Stimulated activated CD8-positive, alpha-beta memory T cell treated with anti-CD3 and anti-CD28 coated beads, Interleukin-12 subunit alpha, Interleukin-12 subunit beta, amount 100 ng/mL, for 1 hour (primary cell): ENCODE measurements at places on chromosomes 13 and 19.

DNA sequence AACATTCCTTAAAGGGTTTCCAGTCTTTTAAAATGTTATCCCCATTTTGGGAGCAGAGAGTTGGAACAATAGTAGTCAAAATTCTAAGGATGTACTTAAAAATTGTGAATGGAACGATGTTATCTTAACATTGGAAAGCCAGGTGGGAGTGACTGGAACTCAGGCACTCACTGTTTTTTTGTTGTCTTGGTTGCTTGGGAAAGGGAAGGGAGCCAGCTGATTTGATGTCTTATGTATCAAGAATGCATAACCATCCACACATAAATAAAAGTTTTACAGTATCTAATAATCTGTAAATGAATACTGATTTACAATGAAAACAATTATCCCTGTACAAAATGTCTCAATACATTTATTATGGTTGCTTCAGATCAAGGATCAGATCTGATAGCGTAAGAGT is 88.7 kb downstream of the SLC10A2 start:
- no peak for DNase-seq

DNA sequence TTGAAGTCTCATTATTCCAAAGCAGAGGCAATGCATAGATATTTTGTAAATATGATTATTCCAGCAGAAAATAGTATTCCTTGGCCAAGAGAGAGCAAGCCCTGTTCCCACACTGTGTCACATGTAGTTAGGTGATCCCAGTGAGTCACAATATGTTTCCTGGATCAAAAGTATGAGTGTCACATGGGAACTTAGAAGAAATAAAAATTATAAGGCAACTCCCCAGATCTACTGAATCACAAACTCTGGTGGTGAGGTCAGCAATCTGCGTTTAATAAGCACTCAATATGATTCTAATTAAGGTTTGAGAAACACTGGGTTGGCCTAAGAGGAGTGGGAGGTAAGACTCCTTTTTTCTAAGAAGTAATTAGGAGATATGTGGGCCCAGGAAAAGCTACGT is 1504.5 kb upstream of the PCDH20 start:
- no peak for DNase-seq

- no peak for DNase-seq
Measured at GRCh38 chr19:35895911-35896642, 4.3 kb downstream of the NFKBID start.

GRCh38 chr13:23703246-23703860 is 133.1 kb downstream of the TNFRSF19 start:
- DNase-seq, result no peak

DNA sequence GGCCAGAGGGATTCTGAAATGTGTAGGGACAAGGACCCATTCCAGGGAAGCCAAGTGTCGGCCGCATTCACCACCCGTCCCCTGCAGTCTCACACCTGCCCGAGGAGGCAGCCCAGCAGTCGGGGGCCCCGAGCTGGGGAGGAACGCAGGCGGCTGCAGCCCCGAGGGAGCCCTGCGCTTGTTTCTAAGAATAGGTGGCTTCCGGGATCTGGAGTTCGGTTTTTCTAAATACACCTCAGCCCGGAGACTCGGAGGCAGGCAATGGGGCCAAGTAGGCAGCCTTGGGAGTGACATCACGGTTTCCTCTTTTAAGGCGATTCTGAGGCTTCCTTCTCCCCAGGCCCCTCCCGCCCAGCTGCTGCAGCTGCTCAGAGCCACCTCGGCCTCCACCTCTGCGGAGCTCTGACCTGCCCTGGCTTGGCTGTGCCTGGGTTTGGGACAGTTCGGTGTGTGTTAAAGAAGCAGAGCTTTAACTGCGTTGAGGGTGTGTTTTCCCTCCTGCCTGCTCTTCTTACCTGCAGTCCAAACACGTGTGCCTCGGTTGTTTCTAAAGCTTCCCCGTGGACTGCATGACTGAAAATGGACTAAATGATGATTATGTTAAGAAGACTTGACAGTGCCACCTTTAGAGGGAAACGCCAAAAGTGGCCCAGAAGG is 80.5 kb downstream of the COL4A2 start:
- no peak for DNase-seq

DNA sequence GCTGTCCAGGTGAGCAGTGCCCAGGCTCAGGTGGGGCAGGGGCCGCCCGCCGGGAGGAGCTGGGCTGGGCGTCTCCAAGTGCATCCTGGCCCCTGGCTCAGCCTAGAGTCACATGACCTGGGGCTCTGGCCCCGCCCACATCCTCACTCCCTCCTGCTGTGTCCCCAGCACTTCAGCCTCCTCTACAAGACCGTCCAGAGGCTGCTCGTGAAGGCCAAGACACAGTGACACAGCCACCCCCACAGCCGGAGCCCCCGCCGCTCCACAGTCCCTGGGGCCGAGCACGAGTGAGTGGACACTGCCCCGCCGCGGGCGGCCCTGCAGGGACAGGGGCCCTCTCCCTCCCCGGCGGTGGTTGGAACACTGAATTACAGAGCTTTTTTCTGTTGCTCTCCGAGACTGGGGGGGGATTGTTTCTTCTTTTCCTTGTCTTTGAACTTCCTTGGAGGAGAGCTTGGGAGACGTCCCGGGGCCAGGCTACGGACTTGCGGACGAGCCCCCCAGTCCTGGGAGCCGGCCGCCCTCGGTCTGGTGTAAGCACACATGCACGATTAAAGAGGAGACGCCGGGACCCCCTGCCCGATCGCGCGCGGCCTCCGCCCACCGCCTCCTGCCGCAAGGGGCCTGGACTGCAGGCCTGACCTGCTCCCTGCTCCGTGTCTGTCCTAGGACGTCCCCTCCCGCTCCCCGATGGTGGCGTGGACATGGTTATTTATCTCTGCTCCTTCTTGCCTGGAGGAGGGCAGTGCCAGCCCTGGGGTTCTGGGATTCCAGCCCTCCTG is 16.8 kb upstream of the CELF5 start:
- no peak for DNase-seq

GRCh38 chr13:32588736-32589135 is 2.5 kb downstream of the PDS5B start:
- no peak for DNase-seq

DNA sequence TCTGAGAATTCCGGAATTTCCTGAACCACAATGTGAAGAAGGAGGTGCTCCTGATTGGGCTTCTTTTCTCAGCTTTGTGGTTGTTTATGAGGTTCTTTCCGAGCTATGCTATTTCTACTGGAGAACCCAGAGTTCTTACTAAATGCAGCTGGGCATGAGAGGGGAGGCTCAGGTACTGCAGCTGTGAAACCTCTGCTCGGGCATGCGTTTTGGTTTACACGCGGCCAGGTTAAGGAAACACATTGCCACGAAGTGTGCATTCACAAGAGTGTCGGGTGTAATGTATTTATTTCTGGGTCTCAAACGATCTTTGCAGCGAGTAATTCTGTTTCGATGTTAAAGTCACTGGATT is 661 bp upstream of the MIR17HG start:
- peak; percentile 12 for DNase-seq

GRCh38 chr13:99628442-99628841 is 127.2 kb downstream of the TM9SF2 start:
- no peak for DNase-seq

- DNase-seq, result no peak
Measured at GRCh38 chr13:97659602-97660001, 225.6 kb downstream of the RAP2A start.
